ENCODE measurements at places on chromosomes 11 and 22. TPM values are rescaled to one million over a fixed set of nuclear protein-coding genes. Genes with fewer than 3 reads are reported as not detected.

- DNase-seq, result no peak
These were observed 12.6 kb upstream of the EIF3M start for GRCh38 chr11:32571039-32571438.

GRCh38 chr22:22820626-22821025, 67.0 kb upstream of the IGLL5 start:
- DNase-seq, result no peak

Gene FLRT1
- not detected for total RNA-seq

GRCh38 chr11:119901657-119902577, 172.9 kb upstream of the NECTIN1 start:
- DNase-seq, result no peak

- no peak for DNase-seq
These were observed 14.4 kb downstream of the BCL9L start for GRCh38 chr11:118911113-118911879.

Gene VPREB3
- not detected for total RNA-seq

- no peak for DNase-seq
These were observed 435.2 kb upstream of the B3GAT1 start for GRCh38 chr11:134847083-134847715.

- DNase-seq, result no peak
These were observed 3.5 kb downstream of the RHOD start for GRCh38 chr11:67060111-67060522.

Gene SCUBE2
- 0.43 TPM for total RNA-seq

- DNase-seq, result no peak
These were observed 24.4 kb upstream of the CRTAM start for GRCh38 chr11:122813894-122814270.

Gene OR2AG2
- 0.14 TPM for total RNA-seq

- no peak for DNase-seq
These were observed 40.7 kb downstream of the ARHGAP8 start for GRCh38 chr22:44793106-44793505.

GRCh38 chr11:61009392-61010275, 38.2 kb downstream of the CD6 start:
- no peak for DNase-seq

GRCh38 chr22:39296535-39296934, 22.9 kb downstream of the RPL3 start:
- no peak for DNase-seq

DNA sequence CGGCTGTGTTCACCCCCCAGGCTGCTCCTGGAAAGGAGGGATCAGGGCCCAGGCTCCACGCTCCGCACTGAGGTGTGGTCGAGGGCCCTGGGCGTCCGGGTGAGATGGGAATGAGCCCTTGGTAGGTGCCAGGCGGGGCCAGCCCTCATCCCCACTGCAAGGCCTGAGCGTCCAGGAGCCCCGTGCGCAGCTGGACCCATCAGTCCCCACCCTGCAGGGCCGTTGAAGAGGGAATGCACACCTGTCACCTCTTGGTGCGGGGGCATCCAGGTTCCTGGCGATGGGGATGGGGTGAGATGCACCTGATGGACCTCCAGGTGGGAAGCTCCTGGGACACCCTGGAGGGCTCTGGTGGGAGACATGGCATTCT, 72.2 kb downstream of the KCNQ1 start:
- no peak for DNase-seq

Gene KIAA1671
- 14.1 TPM for total RNA-seq

DNA sequence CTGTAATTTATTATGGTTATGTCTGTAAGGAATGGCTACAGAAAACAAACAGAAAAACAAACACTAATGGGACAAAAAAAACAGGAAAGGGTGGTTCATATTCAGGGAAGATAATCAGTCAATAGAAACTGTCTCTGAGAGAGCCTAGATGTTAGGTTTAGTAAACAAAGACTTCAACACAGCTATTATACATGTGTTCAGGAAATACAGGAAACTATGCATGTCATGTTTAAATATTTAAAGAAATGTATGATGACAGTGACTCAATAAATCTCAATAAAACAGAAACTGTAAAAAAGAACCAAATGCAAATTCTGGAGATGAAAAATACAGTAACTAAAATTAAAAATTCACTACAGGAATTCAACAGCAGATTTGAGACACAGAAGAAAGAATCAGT, 76.0 kb downstream of the PACS1 start:
- no peak for DNase-seq

DNA sequence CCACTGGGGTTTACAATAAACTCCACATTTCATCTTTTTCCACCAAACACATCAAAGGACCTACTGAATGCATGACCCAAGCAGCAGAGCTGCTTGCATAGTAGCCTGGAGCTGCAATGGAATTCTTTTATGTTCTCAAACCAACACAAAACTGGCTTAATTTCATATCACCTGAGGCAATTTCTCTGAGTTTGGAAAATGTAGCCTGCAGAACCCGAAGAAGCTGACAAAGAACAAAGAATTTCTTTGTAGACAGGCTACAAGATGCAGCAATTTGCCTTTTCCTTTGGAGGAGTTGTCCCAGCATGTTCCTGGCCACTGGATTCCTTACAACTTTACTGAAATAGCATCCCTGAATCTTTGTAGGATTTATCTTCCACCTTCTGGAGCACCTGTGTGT, 5.5 kb upstream of the TECTA start:
- DNase-seq, result no peak

GRCh38 chr11:130448416-130449309, at the start of gene ADAMTS15:
Gene ADAMTS15, plus strand, starts transcription at chr11:130448645. Its CDS starts 329 bp downstream, at chr11:130448974.
- no peak for DNase-seq
